ENCODE measurements at places on chromosomes 16 and 17.

DNA sequence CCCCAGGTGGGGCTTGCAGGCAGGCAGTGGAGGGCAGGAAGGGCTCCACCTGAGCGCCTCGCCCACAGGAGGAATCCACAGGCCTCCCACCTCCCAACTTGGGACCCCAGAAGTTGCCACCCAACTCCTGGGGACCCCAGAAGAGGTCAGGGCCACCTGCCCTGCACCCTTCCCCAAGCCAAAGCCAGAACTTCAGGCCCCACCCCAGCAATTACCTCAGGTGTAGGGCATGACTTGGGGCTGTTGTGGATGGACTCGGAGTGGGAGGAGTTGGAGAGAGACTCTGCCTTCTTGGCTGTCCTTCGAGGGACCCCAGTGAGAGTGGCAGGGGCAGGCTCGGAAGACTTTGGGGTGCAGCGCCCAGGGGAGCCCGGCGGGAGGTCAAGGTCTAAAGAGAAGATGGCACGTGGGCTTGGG lies 10.5 kb downstream of the TSPOAP1 start:
- DNase-seq, result no peak

DNA sequence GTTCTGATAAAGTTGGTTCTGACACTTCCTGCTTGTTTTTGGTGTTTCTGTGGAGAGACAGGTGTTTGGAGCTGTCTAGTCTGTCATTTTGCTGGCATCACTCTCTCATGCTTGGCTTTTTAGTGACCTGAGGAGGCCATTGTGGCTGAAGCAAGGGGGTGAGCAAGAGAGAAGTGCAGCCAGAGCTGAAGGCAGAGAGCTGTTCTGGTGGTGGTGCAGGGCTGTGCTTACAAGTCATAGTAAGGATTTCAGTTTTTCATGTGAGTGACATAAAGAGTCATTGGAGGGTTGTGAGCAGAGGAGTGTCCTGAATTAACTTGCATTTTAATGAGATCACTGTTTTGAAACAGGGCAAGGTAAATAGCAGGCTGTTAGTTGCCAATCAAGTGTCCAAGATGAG lies 97.5 kb downstream of the CHD9 start:
- no peak for DNase-seq

GRCh38 chr16:72172105-72173034 lies at the start of gene PMFBP1:
TSS of gene PMFBP1 (minus strand) at chr16:72172155. CDS start at chr16:72171208, 947 bp downstream.
- DNase-seq, result peak; percentile 19

GRCh38 chr17:82230609-82231311 lies 1.9 kb downstream of the SLC16A3 start:
- DNase-seq, result peak; percentile 62

DNA sequence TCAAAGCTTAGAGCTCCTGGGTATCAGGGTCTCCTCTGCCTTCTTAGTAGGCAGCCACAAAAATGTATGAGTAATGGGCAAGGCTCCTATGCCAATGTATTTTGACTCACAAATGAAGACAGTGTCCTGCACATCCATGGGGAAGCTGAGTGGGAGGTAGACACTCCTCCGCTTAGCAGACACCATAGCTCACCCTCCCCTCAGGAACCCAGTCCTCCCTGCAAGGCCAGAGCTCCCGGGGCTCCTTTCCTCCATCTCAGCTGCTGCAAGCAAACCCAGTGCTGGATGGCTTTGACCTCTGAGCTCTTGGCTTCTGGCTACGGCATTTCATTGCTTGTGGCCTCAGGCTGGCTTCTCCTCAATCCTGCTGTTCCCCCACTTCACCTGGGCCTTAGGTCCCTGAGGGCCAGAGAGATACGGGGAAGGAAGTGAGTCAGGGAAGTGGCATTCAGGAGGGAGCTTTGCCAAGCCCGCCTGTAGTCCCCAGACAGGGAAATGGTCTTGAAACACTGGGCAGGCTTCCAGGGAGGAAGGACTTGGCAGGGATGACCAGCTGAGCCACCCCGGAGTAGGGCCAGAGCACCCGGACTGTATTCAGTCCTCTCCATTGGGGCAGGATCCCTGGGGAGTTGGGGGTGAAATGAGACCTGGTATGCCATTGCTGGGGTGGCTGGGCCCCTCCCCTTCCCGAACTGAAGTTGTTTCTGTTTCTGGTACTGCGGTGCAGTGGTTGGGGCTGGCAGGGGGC lies 4.5 kb downstream of the ABCC3 start:
- no peak for DNase-seq

DNA sequence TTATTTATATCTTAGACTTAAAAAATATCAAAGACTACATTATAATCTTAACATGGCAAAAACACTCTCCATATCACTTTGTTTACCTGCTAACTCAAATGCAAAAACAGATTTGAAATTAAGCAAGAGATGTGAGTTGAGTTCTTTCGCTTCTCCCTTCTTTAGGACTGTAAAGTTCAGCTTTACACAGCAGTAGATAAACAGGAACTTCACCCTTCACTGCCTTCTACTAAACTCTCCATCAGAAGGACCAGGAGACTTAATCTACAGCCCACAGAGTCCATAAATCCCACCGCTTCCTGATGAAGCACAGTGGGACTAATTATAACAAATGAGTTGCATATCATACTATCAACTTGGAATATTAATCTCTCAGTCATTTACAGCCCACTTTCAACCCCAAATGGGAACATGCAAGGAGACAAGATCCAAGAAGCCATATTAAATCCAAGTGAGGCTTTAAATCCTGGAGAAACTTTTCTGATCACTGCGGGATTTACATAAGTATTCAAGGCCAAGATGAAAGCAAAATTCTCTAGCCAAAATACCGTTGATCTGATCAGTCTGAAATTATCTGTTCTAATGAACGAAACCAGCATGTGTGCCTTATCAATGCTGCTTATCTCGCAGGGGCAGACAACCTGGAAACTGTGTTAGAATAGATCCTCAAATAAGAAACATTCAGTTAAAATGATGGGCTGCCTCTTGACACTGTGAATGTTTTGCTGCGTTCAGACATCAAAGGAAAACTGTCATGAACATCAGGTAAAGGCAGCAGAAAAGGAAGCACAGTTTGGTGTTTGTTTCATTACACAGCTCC lies 1.6 kb downstream of the AMFR start:
- no peak for DNase-seq

DNA sequence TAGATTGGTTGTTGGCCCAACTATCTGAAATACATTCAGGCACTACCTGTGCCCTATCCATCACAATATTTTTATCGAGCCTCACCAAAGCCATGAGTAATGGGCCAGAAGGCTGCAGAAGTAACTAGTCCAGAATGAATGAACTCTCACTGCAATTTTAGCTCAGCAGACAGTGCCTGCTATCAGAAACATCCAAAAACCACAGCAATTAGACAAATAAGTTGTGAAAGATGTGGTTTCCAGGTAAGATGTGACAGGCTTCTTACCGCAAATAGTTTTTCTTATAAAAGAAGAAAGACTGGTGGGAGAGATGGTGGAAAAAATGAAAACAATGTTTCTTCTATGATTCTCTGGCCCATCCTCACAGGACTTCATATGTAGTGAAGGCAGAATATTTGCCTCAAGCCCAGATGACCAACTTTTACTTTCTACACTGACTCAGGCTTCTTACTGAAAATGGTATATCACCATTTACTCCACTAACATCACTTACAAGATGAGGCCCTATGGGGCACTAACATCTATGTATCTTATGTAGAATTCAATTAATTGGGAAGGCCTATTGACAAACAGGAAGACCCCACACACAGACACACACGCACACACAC lies 9.8 kb upstream of the RFFL start:
- no peak for DNase-seq

- DNase-seq, result no peak
Measured at GRCh38 chr17:42780851-42781638, 635 bp downstream of the WNK4 start.

- DNase-seq, result no peak
Measured at GRCh38 chr17:6323626-6324356, 111.1 kb downstream of the AIPL1 start.

GRCh38 chr16:50692644-50692998 lies 785 bp upstream of the NOD2 start:
- DNase-seq, result no peak

GRCh38 chr17:48642059-48642842 lies 16.1 kb upstream of the HOXB9 start:
- DNase-seq, result no peak

DNA sequence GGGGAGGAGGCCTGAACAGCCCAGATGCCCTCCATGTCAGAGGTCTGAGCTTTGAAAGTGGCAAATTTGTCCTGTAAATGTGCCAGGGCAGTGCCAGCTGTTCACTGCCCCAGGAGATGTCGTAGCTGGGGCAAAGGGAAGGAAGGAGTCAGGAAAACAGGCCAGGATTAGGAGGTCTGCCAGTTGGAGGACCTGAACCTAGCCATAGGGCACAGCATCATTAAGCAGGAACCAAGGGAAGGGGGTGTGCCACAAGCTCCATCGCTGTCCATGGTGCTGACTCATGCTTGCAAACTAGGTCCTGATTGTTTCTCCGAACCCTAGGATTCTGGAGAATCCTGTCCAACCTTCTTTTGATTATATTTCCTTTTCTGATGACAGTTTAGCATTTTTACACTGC lies 124.2 kb downstream of the TMEM132E start:
- peak; percentile 1 for DNase-seq

GRCh38 chr17:67679225-67679624 lies 38.5 kb upstream of the NOL11 start:
- DNase-seq, result no peak

DNA sequence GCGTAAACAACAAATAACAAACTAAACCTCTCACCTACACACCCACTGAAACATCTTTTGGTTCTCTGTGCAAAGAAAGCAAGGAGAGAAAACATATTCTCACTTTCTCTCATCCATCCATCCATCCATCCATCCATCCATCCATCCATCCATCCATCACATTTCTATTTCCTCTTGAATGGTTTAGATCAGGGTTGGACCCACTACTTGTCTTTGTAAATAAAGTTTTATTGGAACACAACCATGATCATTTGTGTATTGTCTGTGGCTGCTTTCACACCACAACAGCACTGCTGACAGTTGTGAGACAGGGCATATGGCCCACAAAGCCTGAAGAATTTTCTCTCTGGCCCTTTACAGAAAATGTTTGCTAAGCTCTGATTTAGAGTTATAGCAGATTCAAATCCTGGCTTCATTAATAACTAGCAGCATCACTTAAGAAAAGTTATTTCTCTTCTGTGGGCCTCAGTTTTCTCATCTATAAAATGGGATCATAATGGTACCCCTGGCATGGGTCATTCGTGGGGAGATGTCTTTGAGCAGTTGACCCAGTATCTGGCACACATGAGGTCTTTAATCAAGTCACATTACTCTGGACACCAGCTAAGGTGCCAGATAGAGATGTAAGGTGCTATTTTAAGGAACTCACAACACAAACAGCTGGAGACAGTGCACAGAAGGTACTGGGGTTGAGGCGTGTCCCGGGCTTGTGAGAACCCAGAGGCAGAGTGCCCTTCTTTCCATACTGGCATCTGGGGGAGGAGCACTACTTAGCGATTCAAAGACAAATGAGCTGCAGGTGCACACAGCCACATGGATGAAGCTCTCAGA lies 146.3 kb downstream of the CMIP start:
- DNase-seq, result no peak

DNA sequence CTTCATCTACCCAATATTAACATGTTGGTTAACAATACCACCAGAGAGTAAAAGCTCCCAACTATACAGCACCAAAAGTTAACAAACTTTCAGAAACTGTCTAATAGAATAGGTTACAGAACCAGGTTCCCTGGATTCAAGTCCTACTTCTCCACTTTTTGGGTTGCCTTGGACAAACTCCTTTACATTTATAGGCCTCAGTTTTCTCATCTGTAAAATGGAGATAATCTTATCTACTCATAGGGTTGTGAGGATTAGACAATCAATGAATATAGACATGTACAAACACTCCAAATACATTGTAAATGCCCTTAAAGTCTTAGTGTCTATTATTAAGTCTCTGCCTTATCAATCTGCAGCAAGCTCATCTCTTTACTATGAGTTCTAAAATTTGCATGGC lies 435.2 kb downstream of the ZFHX3 start:
- no peak for DNase-seq

GRCh38 chr17:83079766-83080578 lies 563 bp downstream of the METRNL start:
- DNase-seq, result no peak

- DNase-seq, result no peak
Measured at GRCh38 chr17:77467521-77467920, 326.8 kb downstream of the SEC14L1 start.

DNA sequence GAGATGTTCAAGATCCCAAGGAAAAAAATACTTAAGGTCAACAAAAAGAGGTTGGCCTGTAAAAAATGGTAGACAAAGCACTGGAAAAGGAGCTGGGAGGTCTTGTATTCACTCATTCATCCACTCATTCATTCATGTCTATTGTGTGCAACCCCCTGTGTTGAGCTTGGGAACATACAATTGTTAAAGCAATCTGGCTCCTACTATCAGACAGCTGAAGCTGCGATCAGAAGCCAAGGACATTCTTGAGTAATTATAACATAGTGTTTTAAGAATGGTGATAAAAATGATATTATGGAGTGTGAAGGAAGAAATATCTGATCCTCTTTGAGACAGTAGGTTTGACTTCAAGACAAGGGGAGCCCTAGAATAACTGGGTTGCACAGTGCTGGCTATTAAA lies 693.4 kb downstream of the TOX3 start:
- no peak for DNase-seq

DNA sequence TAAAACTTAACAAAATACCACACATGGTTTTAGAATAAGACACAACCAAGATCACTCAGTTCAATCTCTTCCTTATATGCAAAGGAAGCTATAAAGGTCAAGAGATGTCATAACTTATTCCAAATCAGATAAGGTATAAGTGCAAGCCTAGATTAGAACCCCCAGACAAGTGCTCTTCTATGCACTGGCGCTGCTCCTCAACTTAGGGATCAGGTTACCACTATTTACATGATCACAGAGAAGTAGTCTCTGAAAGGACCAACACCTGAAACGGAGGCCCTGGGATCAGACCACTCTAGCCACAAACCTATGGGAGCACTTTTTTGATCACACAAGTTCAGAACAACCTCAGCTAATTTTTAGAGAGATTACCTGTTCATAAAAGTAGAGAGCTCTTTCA lies 16.6 kb downstream of the COPS3 start:
- DNase-seq, result no peak

DNA sequence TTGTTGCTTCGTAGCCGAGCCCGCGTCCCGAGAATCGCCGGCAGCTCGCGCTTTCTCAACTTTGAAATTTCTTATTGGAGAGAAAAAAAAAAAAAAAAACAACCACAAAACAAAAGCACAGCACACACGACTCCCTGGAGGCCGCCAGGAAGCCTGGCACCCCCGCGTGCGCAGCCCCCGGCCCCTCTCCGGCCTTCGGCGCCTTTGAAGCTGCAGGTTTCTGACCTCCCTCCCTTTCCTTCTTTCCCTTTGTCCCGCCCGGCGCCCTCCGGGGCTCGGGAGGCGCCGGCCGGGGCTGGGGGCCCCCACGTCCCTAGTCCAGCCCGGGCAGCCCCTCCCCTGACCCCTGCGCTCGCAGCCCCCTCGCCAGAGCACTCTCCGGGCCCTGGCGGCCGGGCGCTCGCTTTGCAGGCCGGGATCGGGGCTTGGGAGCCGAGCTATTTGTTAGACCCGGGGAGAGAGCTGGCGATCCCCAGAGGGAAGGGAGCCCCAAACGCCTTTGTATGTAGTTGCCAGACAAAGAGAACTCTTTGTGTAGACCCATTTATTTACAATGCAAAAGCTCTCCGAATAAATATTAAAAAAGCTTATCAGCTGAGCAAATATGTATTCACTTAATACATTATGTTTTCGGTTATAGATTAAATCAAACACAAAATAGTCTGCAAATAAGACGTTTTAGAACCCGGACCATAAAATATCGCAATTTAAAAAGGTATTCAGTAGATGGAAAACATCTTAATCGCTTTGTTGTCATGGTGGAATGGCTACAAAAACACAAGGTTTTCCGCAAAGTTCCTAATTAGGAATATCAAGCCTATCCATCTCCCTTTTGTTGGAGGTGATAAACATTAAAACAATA lies 2.3 kb downstream of the BAHCC1 start:
- no peak for DNase-seq

GRCh38 chr17:48052956-48053757 lies 5.0 kb downstream of the NFE2L1 start:
- DNase-seq, result no peak

Data from stimulated activated CD4-positive, alpha-beta T cell treated with anti-CD3 and anti-CD28 coated beads, TNF-alpha, amount 100 ng/mL, for 48 hours (primary cell).